Esophagus muscularis mucosa (tissue), 4 donors: ENCODE measurements at places on chromosomes 2 and 18. TPM values are rescaled to one million over a fixed set of nuclear protein-coding genes. Genes with fewer than 3 reads are reported as not detected.

DNA sequence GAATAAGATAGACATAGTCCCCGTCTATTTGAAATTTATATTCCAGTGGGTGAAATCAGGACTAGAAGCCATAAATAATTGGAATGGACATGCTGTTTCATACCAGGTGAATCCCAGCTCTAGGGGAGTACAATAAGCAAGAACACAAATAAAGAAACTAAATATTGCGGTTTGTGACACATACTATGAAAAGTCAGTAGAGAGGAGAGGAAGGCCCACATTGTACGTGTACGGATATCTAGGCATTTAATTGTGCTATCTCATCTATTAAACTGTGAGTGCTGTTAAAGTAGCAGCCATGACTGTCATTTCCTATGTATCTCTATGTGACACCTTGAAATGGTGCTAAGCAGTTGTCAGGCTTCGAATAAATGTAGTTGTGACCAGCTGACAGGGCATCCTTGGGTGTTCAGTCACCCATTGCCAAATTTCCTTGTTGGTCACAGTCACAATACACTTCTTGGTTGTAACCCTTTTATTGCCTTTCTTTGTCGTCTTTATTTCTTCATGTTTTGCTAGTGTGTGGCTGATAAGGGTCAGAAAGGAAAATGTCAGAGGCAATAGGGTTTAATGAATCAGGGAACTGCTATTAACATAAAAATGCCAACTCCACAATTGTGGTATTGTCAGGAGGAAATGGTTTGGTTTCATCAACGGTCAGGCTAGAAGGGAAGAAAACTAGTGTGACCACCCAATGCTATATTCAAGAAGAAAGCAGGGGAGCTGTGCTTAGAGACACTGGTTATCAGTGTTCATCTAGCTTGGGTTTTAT is 31.5 kb downstream of the CPO start:
- no peak for DNase-seq

RFTN2 gene
- total RNA-seq, result 6.4 TPM

- DNase-seq, result no peak
These were observed 37.4 kb downstream of the MEIS1 start for GRCh38 chr2:66472225-66472843.

GRCh38 chr2:171469176-171469575 is 35.1 kb downstream of the DCAF17 start:
- no peak for DNase-seq

RGPD3 gene
- total RNA-seq, result 0.33 TPM

ABCB11 gene
- not detected for total RNA-seq

DNA sequence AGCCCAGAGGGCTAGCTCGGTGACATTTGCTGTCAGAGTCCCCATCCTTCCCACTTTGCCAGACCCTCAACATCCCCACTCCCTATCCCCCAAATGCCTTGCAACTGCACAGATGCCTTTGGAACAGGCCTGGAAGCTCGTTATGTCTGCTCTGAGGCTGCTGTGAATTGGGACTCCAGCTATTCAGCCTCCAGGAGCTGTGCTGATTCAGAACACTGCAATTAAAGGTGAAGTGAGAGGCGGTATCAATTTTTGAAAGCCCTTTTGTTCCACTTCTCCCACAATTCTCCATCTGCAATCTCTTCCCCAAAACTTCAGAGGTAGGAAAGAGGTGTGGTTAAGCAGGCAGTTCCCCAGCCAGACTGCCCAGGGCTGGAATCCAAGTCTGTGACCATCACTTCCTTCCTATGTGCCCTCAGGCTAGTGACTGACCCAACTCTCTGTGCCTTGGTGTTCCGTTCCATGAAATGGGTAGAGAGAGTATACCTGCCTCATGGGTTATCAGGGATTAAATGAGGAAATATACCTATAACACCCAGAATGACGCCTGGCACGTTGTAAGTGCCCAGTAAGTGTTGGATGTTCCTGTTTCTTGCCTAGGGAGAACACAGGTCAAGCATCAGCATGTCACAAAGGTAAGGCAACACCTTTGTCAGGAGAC is 17.5 kb downstream of the NOSTRIN start:
- no peak for DNase-seq

DNA sequence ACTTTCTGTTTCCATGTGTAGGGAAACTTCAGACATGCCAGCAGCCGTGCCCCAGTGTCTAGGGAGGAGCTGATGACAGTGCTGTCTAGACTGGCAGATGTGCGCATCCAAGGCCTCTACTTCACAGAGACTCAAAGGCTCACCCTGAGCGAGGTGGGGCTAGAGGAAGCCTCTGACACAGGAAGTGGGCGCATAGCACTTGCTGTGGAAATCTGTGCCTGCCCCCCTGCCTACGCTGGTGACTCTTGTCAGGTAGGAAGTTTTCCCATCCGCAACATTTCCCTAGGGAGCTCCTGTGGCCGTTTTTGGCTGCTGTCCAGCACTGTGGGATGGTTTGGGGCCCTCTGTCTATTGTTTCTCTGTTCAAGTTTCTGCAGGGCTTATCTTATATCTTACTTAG is 143.1 kb upstream of the TTC39C start:
- DNase-seq, result peak; percentile 77

DNA sequence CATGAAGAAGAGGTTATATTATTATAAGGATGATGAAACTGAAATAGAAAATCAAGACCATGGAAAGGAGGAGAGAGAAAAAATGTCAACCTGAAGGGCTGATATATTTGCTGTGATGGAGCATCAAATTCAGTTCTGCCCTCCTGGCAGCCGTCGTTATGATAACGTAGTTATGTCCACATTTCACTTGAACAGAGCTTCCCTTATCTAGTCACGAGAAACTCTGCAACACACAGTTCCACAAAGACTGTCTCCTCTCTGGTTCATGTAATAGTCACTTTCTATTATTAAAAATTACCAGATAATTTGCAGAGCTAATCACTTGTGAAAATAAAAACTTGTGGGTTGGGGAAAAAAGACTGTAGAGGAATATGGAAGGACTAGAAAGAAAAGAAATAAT is 19.5 kb upstream of the RBMS1 start:
- no peak for DNase-seq

DAW1 gene
- total RNA-seq, result 0.26 TPM

- peak; percentile 77 for DNase-seq
These were observed 47.5 kb downstream of the MRPS5 start for GRCh38 chr2:95073856-95074662.

LOXHD1 gene
- 0.13 TPM for total RNA-seq

- no peak for DNase-seq
These were observed 170.7 kb upstream of the FSIP2 start for GRCh38 chr2:185567940-185568339.

IL18R1 gene
- total RNA-seq, result 2.8 TPM

DNA sequence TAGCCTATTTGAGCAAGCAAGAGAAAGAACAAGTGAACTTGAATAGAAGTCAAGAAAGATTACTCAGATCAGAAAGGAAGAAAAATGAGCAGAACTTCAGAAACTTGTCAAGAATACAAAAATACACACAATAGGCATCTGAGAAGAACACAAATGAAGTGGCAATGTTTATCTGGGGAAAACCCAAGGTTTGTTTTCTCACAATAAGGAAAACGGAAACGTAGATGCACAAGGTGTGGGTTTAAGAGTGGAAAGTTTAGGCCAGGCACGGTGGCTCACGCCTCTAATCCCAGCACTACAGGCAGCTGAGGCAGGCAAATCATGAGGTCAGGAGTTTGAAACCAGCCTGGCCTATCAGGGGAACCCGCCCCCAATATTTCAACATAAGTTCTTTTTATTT is 159.5 kb upstream of the GYPC start:
- no peak for DNase-seq

DNA sequence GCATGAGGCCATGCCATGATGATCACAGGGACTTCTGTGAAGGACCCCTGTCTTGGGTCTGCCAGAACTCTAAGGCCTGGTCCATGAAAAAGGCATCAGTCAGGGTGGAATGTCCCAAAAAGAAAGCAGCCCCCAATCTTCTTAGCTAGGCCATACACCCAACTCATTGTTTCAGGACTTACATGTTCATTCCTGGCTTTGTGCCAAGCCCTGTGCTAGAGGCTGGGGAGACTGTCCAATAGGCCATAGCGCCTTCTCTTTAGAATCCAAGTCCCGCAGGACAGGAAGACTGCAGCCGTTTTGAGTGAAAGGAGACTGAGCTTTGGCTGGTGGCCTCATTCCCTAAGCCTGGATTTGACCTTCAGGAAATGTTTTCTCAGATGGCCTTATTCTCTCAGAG is 247.3 kb downstream of the PRKCE start:
- DNase-seq, result no peak

GRCh38 chr18:41771973-41772372 is 183.1 kb upstream of the PIK3C3 start:
- DNase-seq, result no peak

DNA sequence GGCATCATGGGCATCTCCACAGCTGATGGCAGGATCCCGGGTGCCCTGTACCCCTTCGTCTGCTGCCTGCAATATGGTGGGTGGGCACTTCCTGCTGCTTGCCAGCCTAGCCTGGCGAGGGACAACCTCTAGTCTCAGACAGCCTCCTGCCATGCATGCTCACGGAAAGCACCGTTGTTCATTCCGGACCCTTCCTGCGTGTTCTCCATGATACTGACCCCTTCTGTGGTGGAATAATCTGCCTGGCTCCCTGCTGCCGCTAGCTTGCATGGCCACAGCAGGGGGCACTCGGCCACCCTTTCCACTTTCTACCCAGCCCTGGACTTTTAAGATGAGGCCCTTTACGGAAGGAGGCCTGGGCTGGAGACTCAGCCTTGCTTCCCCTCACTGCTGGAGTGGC is 12.0 kb downstream of the PCARE start:
- DNase-seq, result no peak

DNA sequence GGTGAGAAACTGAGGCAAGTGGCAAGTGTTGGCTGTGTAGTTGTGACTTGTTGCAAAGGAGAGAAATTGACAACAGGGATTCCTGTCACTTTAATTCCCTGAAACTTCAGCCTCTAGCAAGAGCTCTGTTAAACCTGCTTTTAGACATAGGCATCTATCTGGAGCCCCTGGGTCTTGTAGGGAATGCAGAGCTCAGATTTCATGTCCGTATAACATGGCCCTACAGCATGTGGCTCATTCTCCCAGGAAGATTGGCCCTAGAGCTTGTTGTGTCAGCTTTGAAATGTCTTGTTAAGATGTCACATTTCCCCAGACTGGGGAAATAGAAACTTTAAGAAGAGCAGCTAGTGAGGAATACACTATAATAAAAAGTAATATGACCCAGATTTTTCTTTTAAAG is 115.8 kb downstream of the POLE4 start:
- DNase-seq, result no peak
